ENCODE measurements at places on chromosomes 11 and 22.

DNA sequence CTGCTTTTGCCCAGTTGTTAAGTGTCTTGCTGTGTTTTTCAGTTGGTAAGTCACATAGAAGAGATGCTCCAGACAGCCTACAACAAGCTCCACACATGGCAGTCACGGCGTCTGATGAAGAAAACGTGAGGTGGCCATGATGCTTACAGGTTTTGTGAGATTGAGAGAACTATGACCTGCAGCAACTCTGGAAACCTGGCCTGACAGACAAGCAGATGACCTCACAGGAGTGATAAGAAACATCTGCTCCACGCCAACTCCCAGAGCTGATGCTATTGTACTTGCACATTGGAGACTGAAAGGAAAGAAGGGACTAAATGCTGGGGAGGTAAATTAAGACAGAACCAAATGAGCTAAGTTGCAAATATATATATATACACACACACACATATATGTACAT, 28.6 kb upstream of the LDHA start:
- DNase-seq = no peak

GRCh38 chr11:41379084-41379483, 80.4 kb downstream of the LRRC4C start:
- no peak for DNase-seq

- no peak for DNase-seq
Observed at GRCh38 chr11:121456151-121456550, 3.4 kb upstream of the SORL1-AS1 start.

GRCh38 chr11:119709171-119709570, 19.8 kb downstream of the NECTIN1 start:
- DNase-seq = no peak

DNA sequence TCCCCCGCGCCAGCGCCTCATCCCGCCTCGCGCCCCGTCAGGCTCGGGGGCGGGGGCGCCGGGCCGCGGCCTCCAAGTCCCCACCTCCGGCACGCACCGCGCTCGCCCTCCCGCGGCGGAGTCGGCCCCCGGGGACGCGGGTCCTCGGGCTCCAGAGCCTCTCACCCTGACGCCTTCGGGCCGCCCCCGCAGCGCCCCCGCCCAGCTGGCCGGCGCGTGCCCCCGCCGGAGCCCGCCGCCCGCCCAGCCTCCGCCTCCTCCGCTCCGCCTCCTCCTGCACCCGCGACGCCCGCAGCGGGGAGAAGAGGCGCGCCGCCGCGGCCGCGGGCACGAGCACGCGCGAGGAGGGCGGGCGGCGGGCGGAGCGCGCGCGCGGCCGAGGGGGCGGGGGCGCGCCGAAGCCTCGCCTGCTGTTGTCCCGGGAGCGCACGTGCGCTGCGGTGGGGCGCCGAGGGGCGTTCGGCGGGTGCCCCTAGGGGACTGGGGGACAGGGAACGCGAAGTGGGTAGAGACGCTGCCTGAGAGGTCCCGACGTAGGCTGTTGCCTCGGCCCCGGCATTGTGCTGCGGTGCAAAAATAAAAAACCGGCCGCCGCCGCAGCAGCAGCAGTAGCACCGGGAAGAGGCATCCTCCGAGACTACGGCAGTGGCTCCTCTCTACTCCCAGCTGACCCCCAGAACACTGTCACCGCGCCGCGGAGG, 87.4 kb upstream of the ARHGAP32 start:
- DNase-seq = peak; percentile 81

DNA sequence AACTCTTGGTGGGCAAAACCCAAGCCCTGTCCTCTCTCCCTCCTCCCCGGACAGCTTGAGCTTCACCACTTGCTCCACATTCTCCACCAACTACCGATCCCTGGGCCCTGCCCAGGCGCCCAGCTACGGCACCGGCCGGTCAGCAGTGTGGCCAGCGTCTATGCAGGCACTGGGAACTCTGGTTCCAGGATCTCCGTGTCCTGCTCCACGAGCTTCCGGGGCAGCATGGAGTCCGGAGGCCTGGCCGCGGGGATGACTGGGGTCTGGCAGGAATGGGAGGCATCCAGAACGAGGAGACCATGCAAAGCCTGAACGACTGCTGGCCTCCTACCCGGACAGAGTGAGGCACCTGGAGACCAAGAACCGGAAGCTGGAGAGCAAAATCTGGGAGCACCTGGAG, 68.9 kb upstream of the RTL6 start:
- DNase-seq = no peak

GRCh38 chr22:32331918-32332725, 25.5 kb upstream of the RFPL3 start:
- no peak for DNase-seq
